ENCODE measurements at places on chromosomes 1 and 21. TPM values are rescaled to one million over a fixed set of nuclear protein-coding genes. Genes with fewer than 3 reads are reported as not detected.

Gene UMODL1
- total RNA-seq, result not detected

DNA sequence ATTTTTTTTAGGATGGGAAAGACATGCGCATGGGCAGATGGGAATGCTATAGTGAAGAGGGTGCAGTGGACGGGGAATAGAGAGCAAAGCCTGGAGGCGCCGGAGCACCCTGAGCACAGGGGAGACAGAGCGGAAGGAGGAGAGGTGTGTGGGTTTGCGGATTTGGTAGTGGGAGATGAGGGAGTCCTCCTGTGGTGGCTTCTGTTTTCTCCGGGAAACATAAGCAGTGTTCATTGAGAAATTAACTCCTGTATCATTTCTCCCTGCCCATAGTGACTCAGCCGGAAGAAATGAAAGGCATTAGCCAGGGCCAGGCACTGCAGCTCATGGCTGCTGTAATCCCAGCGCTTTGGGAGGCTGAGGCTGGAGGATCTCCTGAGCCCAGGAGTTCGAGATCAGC, 4.7 kb upstream of the PTPRF start:
- H3K4me3 ChIP-seq, result no peak overlapping the region
- H3K4me1 ChIP-seq, result peaks cover 3% of the 10 kb centered on the region
- H3K36me3 ChIP-seq, result no peaks in the 10 kb centered on the region

Gene MIXL1
- not detected for total RNA-seq

DNA sequence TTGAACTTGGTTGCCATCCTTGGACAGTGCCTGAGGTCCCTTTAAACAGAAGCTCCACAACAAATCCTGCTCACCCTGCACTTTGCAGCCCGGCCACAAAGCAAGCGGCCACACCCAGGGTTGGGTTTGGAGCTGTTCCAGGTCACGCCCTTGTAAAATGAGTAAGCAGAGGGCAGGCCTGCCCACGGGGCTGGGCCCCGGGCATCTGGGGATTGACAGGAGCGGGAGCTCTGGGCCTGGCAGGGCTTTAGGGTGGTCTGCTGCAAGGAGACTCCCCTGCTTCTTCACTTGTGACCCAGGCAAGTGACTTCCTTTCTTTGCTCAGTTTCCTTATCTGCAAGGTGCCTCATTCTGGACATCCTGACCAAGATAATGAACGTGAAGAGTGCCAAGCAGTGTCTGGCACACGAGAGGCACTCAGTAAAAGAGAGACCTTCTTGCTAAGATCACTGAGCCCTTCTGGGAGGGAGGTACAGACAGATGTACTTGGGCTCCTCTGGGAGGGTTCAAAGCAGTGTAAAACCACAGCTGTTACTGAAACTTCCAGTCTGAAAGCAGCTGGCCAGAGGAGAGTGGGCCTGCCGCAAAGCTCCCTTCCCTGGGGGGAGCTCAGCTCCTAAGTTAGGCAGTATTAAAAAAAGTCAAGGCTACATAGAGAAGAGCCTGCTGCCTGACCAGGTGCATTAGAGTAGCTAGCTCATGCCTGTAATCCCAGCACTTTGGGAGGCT, 2.6 kb downstream of the E2F2 start:
- peak; percentile 39 for DNase-seq
- peaks cover 14% of the 10 kb centered on the region for H3K4me1 ChIP-seq

DNA sequence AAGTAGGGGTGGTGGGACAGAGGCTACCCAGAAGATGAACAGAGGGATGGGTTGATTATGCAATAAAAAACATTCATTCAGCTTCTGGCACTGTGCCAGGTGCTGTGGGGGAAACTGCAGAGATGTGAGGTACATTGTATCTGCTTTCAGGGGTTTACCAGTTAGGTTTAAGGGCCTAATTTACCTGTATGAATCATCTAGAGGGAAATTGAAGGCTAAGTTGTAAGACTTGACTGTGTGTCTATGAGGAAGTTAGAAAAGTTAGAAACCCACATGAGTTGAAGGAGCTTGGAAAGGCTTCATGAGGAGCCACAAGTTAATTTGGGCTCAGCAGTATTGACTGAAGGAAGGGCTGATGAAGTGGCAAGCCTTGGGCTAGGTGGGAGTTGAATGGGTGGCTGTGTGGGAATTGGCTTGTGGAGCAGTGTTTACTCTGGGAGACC, 36.7 kb upstream of the APOBEC4 start:
- no peak for DNase-seq
- no peak overlapping the region for H3K4me3 ChIP-seq
- no peak overlapping the region for H3K27ac ChIP-seq
- H3K36me3 ChIP-seq, result no peaks in the 10 kb centered on the region
- H3K27me3 ChIP-seq, result no peaks in the 10 kb centered on the region

- H3K36me3 ChIP-seq, result no peaks in the 10 kb centered on the region
- H3K27me3 ChIP-seq, result no peaks in the 10 kb centered on the region
- no peak overlapping the region for H3K4me3 ChIP-seq
- DNase-seq, result no peak
- H3K4me1 ChIP-seq, result no peaks in the 10 kb centered on the region
Observed at GRCh38 chr1:217506878-217507277, 124.0 kb downstream of the GPATCH2 start.

DNA sequence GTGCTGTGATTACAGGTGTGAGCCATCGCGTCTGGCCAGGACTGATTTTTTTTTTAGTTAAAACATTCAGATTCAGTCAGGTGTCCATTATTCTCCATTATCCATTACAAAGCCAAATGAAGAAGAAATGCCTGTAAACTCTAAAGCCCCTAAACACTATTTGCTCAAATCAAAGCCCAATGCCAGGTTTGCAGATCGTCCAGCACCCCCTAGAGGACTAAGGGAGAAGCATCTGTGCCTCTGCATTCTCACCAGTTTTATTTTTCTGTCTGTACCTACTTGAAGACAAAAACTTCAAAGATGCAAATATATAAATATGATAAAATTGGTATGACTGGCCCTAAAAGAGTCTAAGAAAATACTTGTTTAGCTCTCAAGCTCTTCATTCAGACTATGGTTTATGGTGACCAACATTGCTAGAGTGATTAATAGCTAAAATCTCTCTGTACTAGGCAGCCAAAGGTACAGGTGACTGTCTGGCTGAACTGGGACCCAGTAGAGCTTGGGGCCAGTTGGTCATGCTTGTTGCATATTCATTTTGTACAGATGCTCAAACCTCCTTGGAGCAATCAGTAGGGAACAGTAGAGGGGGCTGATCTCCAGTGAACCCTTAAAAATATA, 138.4 kb downstream of the SYT2 start:
- H3K27ac ChIP-seq, result peak overlapping the region; percentile 70
- H3K27me3 ChIP-seq, result no peaks in the 10 kb centered on the region
- peaks cover 72% of the 10 kb centered on the region for H3K36me3 ChIP-seq
- DNase-seq, result no peak
